Right renal pelvis (tissue), 4 donors: ENCODE measurements at places on chromosomes 3 and 15. TPM values are rescaled to one million over a fixed set of nuclear protein-coding genes. Genes with fewer than 3 reads are reported as not detected.

The CDHR4 gene
- polyA plus RNA-seq: not detected

The XCR1 gene
- 0.53 TPM for polyA plus RNA-seq

The GPR149 gene
- polyA plus RNA-seq: not detected

The CYP1A2 gene
- 0.24 TPM for polyA plus RNA-seq

The CIB2 gene
- 32.8 TPM for polyA plus RNA-seq

The ZPLD1 gene
- polyA plus RNA-seq: 0.85 TPM

The P2RY13 gene
- 1.9 TPM for polyA plus RNA-seq

The MEF2A gene
- 64.7 TPM for polyA plus RNA-seq

The HIGD2B gene
- not detected for polyA plus RNA-seq

The ERC2 gene
- polyA plus RNA-seq: 3.3 TPM

The GRAMD1C gene
- polyA plus RNA-seq: 17.2 TPM

The AGTR1 gene
- polyA plus RNA-seq: 23.6 TPM

The SPATA12 gene
- not detected for polyA plus RNA-seq

The CD80 gene
- polyA plus RNA-seq: not detected

The CEP70 gene
- polyA plus RNA-seq: 38.7 TPM

The EPHA6 gene
- polyA plus RNA-seq: 0.50 TPM

The FOXL2 gene
- not detected for polyA plus RNA-seq

The GJD2 gene
- 0.06 TPM for polyA plus RNA-seq

The C2CD4B gene
- polyA plus RNA-seq: 0.62 TPM

The TRIM42 gene
- not detected for polyA plus RNA-seq

The AZI2 gene
- polyA plus RNA-seq: 121 TPM

The SLC22A14 gene
- 0.40 TPM for polyA plus RNA-seq

The GPR62 gene
- polyA plus RNA-seq: 0.68 TPM
